Kidney (tissue), 22 donors: ENCODE measurements at places on chromosomes 5 and 9. TPM values are rescaled to one million over a fixed set of nuclear protein-coding genes. Genes with fewer than 3 reads are reported as not detected.

TAF11L5 gene
- not detected for total RNA-seq

DNA sequence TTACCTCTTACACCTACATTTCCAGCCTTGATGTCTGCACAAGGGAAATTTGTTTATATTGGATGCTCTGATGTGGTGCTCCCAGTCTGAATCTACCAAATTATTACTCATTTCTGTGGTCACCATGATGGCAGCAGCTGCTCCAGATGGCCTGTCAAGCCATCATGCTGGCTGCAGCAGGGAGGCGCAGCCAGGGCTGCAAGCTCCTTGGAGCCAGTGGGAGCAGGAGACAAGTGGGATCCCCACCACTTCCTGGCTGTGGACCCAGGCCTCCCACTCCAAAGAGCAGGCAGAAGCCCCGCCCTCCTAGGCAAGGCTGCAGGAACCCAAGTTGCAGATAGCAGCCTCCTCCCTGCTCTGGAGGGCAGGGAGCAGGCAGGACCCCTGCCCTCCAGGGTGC is 241.1 kb upstream of the ATP10B start:
- no peak for DNase-seq

DNA sequence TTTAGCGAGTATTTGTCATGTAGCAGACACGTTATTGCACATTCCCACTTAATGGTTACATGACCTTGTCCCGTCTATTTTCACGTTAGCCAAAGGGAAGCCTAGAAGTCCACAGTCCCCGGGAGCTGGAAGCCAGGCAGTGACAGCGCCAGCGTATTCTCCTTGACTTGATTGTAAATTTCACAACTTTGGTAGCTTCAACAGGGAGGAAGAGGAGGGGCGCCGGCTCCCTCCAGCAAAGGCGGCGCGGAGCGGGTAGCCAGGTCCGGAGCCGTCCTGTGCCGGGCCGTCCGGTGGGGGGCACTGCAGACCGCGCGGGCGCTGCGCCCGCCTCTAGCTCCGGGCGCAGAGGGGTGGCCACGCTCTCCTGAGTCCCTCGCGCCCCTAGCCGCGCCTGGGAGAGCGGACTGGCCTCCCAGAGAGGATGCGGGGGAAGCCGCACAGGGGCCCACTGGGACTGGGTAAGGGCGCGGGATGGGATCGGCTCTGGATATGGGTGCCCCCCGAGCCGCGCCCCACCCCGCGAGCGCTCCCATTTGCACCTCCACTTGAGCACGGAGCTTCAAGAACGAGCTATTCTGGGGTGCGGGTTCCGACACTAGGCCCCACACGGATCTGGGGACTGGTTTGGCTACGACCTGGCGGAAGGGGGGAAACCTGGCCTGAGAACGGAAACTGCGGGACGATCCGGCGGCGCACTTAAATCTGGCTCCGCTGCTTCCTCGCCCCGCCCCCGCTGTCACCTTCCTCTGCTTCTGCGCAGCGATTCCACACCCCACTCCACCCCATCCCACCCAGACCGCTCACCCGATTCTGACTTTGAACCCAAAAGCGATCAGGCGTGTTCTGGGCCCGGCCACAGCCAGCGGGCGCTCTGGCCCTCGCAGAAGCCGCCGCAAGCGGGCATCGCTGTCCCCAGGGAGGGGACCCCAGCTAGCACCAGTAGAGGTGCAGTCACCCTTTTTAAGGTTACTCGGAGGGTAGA is 23.8 kb downstream of the KLF4 start:
- DNase-seq: peak; percentile 80

HMGCR gene
- 39.0 TPM for total RNA-seq

GRCh38 chr5:111013011-111013410 is 58.5 kb upstream of the TSLP start:
- no peak for DNase-seq

DNA sequence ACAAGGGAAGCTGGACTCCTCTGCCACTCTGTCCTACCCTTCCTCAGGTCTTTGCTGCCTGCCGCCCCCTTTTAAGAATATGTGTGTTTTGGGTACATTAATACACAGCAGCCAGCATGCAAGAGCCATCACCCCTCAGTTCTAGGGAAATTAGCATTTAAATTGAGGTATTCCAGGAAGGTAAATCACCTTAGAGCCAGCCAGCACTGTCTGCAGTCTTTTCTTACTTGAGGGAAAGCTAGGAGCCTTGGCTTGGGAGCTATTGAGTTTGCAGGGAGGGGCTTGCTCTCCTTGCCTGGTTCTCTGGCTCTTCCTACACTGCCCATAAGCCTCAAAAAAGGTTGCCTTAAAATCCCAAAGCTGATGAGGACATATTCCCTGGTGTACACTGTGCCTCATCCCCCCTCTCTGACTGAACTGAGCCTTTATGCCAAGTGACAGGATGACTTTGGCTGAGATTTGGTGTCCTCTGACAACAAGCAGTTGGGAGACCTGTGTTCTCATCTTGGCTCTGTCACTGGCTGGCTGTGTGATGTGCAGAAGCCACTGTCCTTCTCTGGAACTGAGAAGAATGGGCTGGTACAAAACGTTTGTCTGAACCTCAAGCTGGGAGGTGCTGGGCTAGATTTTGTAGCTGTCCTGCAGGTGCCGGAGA is 54.1 kb downstream of the TRIM32 start:
- DNase-seq: no peak
